CD4-positive, alpha-beta T cell treated with Interleukin-6 at 100 ng/mL for 8 hours (primary cell): ENCODE measurements at places on chromosomes 7 and 10.

DNA sequence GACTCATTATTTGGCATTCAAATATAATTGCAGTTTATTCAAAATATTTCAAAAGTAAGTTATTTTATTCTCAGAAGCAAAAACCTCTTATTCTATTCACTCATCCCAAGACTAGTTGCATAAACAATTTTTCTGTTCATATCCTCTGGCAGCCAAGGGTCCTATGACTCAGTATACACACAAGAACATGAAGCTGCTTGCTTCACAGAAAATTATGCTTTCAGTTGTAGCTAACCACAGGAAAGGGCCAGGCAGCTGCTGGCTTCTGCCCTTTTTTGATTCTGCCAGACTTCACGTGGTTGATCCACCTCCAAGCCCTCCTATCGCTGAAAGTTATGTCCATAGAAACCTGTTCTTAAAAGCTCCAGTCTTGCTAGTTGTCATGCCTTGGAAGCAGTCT is 108.8 kb downstream of the ABCA13 start:
- no peak for DNase-seq

DNA sequence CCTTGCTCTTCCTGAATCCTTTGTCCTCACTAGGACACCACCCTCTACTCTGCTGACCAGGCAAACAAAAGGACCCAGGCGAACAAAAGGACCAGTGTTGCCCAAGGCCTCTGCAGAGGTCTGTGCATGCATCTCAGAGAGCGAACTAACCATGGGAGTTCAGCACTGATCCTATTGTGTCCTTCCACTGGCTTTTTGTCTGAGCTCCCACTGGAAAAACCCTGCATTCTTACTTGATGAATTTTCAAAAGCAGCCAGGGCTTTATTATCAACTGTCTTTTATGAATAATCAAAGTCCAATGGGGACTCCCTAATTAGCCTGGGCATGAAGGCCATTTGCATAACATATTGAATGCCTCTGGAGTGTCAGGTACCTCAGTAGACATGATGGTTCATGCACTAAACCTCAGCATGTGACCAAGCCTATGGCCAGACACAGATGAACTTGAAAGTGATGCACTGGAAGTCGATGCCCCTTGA is 140.6 kb downstream of the KCNMA1 start:
- no peak for DNase-seq

GRCh38 chr7:106057962-106058927 is 53.9 kb downstream of the SYPL1 start:
- DNase-seq = no peak

GRCh38 chr7:79506481-79506880 is 53.0 kb upstream of the MAGI2 start:
- no peak for DNase-seq

- no peak for DNase-seq
These were observed 267.9 kb upstream of the CNTNAP2 start for GRCh38 chr7:145848691-145849090.

GRCh38 chr10:22332116-22332692 is 11.3 kb downstream of the BMI1 start:
- DNase-seq = no peak

- DNase-seq = no peak
These were observed 13.3 kb downstream of the PARP12 start for GRCh38 chr7:140049339-140050024.

DNA sequence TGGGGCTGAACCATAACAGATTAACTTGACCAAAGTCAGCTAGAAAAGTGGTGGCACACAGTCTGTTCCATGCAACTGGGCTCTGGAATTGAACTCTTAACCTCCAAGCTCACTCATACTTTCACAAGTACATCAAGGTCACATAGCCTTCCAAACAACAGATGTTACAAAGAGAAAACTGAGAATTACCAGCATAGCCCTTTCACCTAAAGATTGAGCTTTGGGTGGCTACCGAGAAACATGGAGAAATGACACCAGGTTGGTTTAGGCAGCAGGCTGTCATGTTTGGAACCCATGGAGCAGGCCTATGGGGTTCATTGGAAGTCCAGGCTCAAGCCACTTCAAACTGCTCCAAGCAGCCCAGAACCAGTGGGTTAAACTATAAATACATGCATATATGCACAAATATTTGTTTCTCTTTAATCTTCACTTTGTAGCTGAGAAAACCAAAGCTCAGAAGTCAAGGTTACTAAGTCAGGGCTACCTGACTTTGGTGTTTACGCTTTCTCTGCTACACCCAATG is 59.1 kb downstream of the MALSU1 start:
- DNase-seq = no peak

DNA sequence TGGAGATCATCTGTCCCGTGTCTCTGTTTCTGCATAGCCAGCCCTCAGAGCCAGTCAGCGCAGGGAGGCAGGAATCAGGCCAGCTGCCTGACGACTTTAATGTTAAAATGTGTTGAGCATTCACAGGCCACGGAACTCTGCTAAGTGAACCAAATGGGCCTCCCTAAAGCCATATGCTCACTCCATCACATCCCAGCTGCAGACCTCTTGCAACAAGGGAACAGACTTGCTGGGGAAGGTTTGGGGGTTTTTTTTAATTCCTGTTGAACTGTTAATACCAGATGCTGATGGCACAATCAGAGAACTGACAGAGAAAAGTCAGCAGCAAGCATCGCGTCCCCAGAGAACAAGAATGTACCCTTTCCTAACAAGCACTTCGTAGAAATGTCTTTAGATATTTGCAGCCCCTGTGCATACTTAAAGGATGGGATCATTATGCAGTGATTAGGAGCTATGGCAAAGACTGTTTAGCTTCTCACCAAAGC is 900.4 kb upstream of the AUTS2 start:
- DNase-seq = no peak

- DNase-seq = no peak
These were observed 141.6 kb upstream of the TCERG1L start for GRCh38 chr10:131452926-131453720.

DNA sequence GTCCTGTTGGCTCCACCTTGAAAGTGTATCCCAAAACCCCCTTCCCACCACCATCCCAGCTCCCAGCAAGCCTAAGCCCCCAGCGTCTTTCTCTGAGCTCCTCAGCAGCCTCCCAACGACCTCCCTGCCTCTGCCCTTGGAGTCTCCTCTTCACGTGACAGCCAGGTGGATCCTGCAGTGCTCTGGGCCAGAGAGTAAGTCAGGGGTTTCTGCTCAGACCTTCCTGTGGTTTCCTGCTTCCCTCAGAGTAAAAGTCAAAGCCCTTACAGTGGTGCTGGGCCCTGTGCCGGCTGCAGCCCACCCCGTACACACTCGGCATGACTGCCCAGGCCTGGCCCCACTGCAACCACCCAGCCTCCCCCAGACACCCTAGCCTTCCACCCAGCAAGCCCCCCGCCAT is 51.9 kb downstream of the OAT start:
- no peak for DNase-seq

DNA sequence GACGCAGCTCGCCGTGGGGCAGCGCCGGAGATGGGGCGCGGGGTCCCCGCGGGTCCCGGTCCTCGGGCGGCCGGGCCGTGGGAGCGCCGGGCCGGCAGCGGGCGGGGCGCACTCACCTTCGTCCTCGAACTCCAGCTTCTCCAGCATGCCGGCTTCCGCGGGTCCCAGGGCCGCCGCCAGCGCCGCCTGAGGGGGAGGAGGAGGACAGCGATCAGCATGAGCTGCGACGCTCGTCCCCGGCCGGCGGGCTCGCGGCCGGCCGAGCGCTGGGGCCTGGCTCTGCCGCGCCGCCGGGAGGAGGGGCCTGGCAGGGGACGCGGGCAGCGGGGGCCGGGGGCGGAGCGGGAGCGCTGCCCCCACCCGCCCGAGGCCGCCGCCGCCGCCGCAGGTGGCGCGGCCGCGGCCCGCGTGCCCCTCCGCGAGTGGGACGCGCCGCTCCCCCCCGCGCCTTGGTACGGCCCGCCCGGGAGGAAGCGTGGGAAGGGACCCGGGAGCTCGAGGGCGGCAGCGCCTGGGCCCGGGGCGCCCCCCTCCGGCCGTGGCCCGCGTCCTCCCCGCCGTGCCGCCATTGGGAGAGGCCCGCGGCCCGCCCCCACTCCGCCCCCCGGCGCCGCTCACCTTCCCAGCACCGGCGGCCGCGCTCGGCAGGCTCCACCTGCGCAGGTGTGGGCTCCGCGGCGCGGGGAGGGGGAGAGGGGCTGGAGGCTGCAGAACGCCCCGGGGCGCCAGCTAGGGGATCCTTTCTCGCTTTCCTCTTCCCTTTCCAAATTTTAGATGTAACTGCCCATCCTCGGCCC is 112.5 kb upstream of the RHEB start:
- peak; percentile 89 for DNase-seq

- DNase-seq = peak; percentile 55
These were observed 28.7 kb upstream of the PDCD4 start for GRCh38 chr10:110843031-110843430.

GRCh38 chr10:35950701-35951100 is 308.6 kb upstream of the FZD8 start:
- DNase-seq = no peak

GRCh38 chr7:151632750-151633515 is 113.2 kb upstream of the RHEB start:
- DNase-seq = peak; percentile 64

DNA sequence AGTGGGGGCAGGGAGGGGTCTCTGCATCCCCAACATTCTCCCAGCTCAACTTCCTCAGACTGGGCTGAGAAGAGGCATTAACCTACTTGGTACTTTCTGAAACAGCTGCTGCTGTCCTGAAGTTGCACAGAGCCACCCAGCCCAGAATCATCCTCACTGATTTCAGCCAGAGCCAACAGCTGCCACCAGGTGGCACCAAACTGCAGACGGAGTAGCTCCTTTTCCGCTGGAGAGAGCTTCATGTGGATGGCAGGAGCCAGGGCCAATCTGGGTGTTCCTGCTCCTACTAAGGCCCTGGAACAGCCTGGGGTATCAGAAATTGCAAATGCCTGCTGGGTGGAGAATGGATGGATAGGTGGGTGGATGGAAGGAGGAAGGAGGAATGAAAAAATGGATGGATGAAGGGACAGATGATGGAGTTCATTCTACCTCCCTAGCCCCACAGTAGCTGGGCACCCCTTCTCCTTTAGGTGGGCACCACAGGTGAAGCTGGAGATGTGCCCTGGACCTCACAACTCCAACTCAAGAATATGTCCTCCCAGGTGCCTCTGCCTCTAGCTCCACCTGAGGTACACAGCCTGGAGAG is 11.8 kb upstream of the DRGX start:
- peak; percentile 58 for DNase-seq
